ENCODE measurements at places on chromosomes 1 and 21.

- no peak for DNase-seq
Observed at GRCh38 chr1:11455967-11456570, 22.9 kb upstream of the DISP3 start.

DNA sequence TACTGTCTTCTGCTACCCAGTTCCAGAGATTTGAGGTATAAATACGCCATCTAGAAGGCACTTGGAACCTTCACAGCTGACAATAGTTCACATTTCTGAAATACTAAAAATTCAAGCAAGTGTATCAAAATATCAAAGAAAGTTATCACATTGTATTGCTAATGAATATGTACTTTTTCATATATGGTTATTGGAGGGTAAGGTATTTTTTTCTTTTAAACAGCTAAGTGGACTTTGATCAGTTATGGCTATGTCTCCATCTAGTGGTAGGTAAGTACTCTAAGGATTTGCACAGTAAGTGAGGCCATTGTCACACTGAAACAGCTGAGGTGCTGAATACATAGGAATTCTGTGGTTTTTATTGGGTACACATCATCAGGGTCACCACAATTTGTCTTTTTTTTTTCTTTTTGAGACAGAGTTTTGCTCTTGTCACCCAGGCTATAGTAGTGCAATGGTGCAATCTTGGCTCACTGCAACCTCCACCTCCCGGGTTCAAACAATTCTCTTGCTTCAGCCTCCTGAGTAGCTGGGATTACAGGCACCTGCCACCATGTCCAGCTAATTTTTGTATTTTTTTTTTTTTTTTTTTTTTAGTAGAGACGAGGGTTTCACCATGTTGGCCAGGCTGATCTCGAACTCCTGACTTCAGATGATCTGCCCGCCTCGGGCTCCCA lies 49.1 kb upstream of the CR2 start:
- DNase-seq: peak; percentile 75

DNA sequence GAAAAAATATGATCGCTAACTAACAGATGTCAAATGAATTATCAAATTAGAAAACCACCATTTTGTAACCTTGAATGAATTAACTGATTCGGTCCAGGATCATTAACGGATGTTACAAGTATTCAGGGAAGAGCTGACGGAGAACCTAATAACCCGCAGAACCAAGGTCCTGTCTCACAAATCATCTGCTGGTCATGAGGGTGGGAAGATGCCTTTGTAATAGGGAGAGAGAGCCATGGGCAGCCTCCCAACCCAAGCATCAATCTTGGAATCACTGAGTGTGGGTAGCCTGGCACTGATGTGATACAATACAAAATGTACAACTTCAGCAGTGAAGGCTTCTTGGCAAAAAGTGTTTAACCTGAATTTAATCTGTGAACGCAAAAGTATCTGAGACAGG lies 89.6 kb upstream of the CLDN14 start:
- DNase-seq: no peak

GRCh38 chr21:40129809-40130208 lies 262.6 kb downstream of the PCP4 start:
- DNase-seq: no peak

- no peak for DNase-seq
Observed at GRCh38 chr1:155175927-155176371, 2.3 kb downstream of the TRIM46 start.

DNA sequence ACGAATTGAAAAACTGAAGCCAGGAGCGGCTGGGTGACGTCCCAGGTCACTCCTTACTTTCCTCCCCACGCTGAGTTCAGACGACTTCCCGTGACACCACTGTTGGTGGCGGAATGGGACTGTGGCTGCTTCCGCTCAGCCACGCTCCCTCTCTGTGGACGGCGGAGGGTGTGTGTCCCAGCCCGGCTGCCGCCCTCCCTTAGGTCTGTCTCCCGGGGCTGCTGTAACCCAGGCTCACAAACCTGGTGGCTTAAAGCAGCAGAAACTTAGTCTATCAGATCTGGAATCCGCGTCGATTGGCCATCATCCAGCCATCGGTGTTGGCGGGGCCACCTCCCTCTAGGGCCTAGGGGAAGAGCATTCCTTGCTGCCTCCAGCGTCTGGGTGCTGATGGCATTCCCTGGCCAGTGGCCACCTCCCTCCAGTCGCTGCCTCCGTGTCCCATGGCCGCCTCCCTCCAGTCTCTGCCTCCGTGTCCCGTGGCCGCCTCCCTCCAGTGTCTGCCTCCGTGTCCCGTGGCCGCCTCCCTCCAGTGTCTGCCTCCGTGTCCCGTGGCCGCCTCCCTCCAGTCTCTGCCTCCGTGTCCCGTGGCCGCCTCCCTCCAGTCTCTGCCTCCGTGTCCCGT lies 17.5 kb downstream of the TRPM2 start:
- DNase-seq: no peak

GRCh38 chr1:234915924-234916675 lies 212.5 kb downstream of the TOMM20 start:
- DNase-seq: peak; percentile 35

- DNase-seq: no peak
Observed at GRCh38 chr1:119321666-119322419, 46.7 kb upstream of the HAO2 start.

GRCh38 chr1:84122780-84123382 lies 21.2 kb upstream of the PRKACB start:
- peak; percentile 61 for DNase-seq

- no peak for DNase-seq
Observed at GRCh38 chr1:4212796-4213195, 312.7 kb upstream of the C1orf174 start.

DNA sequence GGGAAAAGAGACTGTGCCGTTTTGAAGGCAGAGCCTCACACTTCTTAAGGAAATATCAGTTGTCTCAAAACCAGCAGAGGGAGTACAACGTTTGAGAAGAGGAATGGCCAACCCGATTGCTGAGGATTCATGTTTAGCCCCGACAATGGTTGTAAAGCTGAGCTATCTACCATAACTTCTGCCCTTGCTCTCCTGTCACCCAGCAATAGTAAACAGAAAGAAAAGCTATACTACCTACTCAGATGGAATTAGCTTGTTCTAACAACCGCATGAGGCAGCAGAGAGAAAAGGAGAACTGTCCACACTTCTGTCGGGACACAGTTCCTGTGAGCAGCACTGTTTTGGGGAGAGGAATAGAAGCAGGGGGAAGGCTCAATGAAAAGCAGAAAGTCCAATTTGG lies 91.2 kb downstream of the SLC45A1 start:
- DNase-seq: peak; percentile 59

DNA sequence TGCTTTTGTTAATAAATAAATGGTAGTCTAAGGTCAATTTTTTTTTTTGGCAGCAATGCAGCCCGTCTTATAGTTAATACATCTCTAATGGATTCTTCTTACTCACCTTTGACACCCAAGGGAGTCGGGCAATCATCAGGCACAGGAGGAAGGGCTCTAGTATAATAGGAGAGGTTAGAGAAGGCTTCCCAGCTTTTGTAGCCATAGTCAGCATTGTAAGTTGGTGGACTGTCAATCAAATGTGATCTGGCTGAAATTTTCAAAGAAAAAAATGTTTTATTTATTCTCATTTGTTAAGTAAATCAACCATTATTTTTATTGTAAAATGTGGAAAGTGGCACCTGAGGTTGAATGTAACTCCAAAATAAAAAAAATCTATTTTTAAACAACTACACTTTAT lies 2.1 kb downstream of the PTGS2 start:
- DNase-seq: peak; percentile 37

GRCh38 chr1:235867903-235868469 lies 1.3 kb upstream of the LYST start:
- DNase-seq: no peak

- DNase-seq: peak; percentile 49
Observed at GRCh38 chr21:15775291-15775690, 45.5 kb downstream of the USP25 start.

DNA sequence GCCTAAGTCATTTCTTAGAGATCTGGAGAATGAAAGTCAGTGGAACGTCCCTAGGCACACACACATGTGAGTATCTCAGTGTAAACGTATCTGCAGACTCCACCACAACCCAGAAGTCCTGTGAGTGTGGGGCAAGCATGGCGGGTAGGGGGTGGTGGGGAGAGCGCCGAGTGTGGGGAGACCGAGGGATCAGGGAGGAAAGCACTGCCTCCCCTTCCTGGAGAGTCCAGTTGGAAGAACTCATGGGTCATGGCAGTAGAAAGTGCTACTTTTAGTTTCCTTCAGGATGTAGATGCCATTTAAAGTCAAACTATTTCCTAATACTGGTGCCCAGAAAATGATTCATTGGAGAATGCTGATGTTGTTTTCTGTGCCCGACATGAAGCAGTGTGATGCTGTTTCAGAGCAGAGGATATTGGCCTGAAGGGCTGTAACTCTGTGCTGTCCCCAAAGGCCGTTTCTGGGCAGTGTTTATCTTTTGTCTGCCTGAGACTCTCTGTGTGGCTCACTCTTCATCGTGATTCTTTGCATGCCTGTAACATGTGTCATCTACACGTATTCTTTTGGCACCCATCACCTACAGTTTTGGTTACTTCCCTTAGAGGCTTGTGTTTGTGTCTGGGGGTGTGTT lies 45.7 kb upstream of the TSPAN2 start:
- DNase-seq: no peak

DNA sequence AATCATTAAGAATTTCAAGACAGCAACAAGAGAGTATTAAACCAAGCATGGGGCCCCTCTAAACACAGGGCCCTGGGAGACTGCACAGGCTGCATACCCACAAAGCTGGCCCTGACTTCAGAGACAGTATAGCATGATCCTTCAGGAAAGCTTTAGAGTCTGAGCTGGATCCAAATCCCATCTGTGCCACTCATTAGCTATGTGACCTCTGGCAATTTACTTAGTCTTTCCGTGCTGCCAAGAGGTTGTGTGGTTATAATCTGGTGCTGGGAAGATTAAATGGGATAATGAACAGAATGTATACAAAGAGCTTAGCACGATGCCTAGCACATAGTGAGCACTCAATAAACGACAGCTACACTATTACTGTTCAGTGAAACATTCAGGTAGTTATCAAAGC lies 4.0 kb downstream of the PHC2 start:
- DNase-seq: no peak

DNA sequence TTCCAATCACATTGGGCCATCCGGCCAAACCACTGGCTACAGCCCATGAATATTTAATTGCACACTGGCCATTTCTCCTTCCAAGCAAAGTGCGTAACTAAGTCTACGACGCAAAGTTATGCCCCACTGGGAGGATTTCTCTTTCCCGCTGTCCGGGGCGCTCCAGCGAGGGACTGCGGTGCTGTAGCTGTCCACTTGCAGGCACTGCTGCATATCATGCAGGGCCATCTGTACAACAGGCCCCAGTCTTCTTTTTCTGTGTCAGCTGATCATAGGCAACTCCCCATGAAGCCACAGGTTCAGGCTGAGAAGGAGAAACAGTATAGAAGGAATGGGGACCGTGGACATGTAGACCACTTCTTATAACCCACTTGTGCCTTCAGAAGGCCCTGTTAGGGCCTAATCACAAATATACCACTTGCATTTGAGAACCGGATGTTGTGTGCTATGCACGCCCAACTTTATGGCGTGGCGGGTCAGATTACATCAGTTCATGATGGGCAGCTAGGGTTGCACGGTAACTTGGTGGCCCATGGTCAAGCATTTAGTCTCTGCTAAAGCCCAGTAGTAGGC lies 58.0 kb downstream of the ADSS2 start:
- no peak for DNase-seq

GRCh38 chr1:109149874-109150601 lies 36.1 kb downstream of the ELAPOR1 start:
- DNase-seq: no peak

GRCh38 chr1:95604771-95605170 lies 370.8 kb downstream of the RWDD3 start:
- no peak for DNase-seq

GRCh38 chr1:216881695-216882094 lies 158.5 kb upstream of the ESRRG start:
- DNase-seq: no peak

DNA sequence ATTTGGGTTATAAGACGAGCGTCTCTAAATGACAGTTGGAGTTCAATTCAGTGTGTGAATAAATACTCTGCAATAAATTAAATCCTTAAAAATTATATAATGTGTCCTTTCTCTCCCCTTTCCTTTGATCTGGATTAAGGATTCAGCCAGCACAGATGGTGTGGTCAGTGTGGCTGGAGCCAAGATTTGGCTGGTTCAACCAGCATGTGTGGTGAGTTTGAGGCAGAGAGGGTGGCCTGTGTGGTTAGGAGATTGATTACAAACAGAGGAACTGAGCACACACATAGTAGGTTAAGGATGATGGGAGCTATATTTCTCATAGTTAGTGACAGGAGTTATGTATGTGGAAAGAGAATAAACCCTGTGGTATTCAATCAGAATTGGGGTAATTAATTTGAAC lies 14.2 kb upstream of the AMIGO1 start:
- DNase-seq: no peak

- DNase-seq: no peak
Observed at GRCh38 chr1:5225707-5226704, 571.6 kb downstream of the AJAP1 start.

GRCh38 chr1:162951553-162952315 lies 90.8 kb upstream of the CCDC190 start:
- peak; percentile 1 for DNase-seq

DNA sequence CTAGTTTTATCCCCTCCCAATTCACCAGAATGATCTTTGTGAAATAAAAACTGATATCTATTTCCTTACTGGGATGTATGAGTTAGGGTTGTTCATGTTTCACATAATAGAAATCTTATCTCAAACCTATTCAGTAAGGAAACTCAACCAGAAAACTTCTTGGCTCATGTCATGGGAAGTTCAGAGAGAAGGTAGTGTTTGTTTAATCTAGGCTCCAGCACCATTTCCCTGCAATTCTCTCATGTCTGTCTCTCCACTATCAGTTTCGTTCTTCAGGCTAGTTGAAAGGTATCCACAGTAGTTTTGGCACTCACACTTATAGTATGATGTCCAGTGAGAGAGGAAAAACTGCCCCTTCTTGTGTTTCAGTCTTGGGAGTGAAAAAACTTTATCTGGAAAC lies 34.6 kb upstream of the UHMK1 start:
- no peak for DNase-seq

DNA sequence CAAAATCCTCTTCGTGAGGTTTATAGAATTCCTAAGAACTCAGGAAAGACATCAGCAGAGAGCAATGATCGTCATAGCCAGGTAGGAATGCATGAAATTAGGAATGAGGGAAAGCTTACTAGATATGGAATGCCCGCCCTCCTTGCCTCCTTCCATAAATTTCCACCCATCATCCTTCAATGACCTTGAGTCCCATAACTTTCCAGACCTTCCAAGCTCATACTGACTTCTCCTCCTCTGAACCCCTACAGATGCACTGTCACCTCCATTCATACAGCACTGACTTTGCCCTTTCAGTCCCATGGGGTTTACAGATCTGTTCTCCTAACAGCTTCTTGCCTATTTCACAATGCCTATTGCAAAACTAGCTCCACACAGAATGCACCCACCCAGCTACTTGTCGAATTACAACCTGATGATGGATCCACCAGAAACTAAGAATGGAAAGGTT lies 23.8 kb upstream of the PPP1R15B start:
- DNase-seq: peak; percentile 70

GRCh38 chr1:34845131-34845901 lies 14.2 kb downstream of the SMIM12 start:
- no peak for DNase-seq
